Peyer's patch (tissue), 4 donors: ENCODE measurements at places on chromosomes 2 and 18. TPM values are rescaled to one million over a fixed set of nuclear protein-coding genes. Genes with fewer than 3 reads are reported as not detected.
A peak's percentile ranks its signal among the peaks of the same experiment; 100 is the strongest.

Gene NT5C1B
- total RNA-seq = not detected

Gene GPR75
- 2.5 TPM for total RNA-seq

Gene IL36A
- not detected for total RNA-seq

Gene CHRNA1
- total RNA-seq = not detected

GRCh38 chr18:46628206-46628605, 28.8 kb downstream of the LOXHD1 start:
- DNase-seq = no peak

GRCh38 chr2:74882299-74882687, 48.4 kb downstream of the HK2 start:
- no peak for DNase-seq

GRCh38 chr2:224027070-224027469, 12.0 kb downstream of the SERPINE2 start:
- no peak for DNase-seq

GRCh38 chr2:151238527-151239487, 22.9 kb downstream of the RBM43 start:
- peak; percentile 63 for DNase-seq

DNA sequence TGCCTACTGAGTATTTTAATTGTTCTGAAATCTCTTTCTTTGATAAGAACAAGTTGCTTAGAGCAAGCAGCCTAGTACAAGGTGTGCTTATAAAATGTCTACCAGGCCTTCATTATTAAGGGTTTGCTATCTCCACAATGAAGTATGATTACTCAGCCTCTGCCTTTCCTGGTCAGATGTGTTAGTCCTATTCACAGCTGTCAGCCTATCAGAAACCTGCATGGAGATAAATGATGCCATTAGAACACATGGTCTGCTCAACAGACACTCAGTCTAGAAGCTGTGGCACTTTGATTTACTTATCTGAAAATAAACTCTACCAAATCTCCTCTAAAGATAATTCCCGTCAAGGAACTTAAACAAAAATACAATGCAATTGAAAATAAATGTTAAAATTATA, 448.7 kb downstream of the ERBB4 start:
- DNase-seq = no peak

GRCh38 chr18:59264121-59264571, 9.1 kb downstream of the RAX start:
- DNase-seq = no peak
